ENCODE measurements at places on chromosomes 6 and 20.
A peak's percentile ranks its signal among the peaks of the same experiment; 100 is the strongest.

GRCh38 chr6:12196326-12196936 is 93.7 kb upstream of the EDN1 start:
- DNase-seq: no peak

DNA sequence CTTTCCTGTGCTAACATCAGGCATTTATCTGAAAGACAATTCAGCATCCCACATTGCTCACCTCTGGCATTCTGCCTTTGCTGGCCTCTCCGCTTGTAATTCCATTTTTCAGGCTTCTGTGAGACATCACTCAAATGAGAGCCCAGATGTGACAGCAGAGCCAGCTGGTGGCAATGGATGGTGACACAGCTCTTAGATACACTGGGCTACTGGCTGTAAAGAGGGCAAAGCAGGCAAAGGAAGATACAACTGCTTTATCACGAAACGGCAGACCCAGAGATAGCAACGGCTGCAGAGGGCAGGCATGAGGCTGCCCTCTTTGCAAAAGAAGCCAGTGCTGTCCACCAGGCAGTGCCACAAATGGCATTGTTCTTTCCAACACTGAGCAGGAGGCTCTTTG is 329.8 kb downstream of the KIF16B start:
- no peak for DNase-seq

DNA sequence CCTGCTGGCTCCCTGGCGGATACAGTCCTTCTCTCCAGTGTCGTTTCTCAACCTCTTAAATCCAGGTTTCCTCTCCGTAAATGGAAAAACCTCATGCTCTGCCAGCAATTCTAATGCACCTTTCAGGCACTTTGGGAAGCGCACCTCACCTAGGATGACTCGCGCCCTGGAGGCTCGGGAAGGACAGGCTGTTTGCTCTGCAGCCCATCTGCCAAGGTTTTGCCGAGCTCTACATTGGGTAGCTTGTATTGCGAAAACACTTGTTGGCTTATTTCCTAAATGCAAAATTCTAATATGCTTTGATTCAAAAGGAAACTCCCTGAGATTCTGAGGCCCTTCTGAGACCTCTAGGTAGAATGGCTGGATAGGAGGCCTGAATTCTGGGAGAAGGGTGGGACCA is 102.6 kb upstream of the MLN start:
- DNase-seq: no peak

- DNase-seq: no peak
Observed at GRCh38 chr6:111242452-111242851, 155.1 kb downstream of the SLC16A10 start.

DNA sequence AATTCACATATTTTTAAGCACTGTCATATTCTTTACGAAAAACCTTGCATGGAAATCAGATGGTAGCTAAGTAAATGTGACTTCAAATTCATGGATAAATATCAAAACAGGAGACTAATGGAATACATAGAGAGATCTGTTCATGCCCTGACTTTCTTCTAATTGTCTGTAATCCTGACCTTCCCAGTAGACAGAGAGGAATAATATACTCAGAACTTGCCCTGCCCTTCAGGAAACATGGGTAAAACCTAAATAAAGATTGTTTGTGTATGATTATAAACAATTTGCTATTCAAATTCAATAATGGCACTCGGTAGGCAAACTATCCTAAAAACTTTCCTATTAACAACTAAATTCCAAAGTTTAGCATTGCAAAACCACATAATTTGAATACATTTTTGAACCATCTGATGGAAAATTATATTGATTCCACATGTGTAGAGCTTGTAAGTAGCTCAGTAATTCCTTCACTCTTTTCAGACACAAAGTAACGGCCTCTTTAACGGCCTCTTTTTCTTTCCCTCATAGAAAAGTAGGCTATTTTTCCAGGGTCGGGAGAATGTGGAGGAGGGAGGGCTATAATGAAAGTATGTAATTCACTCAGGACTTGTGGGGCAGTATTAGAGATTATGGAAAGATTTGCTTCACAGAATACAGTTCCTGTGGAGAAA is 227.6 kb downstream of the ALDH8A1 start:
- no peak for DNase-seq

DNA sequence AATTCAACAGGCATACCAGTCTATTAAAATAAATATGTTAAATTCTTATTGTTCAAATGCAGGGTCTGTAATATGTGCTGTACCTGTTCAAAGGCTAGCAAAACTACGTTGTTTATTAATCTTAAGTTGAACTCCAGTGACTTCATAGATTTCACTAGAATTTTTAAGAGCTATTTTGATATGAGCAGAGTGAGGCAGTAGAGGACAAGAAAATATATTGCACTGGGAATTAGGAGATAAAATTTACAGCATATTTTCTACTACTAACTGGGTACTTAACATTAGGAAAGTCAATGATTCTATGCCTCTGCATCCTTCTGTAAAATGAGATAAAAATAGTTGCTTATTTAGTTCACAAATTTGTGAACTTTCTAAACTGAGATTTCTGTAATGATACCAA is 162.2 kb upstream of the BMP5 start:
- DNase-seq: no peak

GRCh38 chr20:8670893-8671215 is 398.0 kb upstream of the PLCB4 start:
- no peak for DNase-seq

DNA sequence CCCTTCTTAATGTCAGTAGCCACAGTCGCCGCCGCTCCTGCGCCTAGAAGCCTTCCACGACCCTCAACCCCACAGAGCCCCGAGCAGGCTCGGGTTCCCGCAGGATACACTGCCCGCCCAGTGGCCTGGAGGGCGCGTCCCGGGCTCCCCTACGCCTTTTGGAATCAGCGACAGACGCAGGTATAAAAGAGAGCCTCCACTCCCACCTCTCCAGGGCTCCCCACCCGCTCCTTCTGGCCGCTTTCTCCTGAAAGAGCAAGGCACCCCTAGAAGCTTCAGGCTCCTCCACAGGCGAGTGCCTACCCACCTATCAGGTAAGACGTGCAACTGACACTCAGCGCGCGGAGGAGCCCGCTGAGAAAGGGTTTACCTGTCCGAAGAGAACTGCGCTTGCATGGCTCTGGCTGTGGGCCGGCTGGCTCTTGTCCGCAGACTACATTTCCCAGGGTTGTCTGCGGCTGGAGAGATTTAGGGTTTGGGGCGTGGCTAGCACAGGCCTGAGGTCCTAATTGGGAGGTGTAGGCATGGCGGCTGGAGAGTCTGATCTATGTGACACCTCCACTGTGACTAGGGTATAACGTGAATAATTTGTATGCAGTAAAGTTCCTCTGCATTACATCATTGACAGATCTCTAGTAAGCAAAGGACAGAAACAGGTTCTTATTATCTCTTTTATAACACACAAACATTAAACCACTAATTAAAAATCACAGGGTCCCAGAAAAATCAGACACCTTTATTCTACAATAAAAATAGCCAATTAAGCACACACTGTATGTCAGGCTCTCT is 13.5 kb upstream of the ZNF391 start:
- DNase-seq: peak; percentile 34

DNA sequence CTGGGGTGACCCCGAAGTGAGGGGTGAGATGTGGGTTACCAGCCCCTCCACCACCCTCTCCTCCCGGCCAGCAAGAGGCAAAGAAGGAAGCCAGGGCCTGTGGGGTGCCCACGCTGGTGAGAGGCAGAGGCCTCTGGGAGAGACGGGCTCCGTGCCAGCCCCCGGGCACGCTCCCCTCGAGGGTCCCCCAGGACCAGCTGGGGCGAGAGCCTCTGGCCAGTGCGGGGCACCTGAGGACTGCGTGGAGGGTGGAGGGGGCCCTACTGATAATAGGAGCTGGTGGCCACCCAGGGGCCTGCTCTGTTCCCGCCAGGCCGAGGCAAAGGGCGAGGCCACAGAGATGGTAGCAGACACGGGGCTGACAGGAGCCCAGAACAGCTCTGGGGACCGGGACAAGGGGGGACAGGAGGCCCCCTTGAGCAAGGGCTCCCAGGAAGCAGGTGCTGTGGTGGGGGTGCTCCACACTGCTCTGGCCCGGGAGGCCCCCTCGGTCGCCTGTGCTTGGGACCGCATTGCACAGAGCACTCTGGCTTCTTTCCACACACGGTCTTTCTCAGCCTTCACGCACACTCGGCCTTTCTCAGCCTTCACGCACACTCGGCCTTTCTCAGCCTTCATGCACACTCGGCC is 226.9 kb downstream of the TTLL2 start:
- DNase-seq: no peak

- DNase-seq: no peak
Observed at GRCh38 chr6:72659754-72660153, 37.9 kb downstream of the KCNQ5 start.

- DNase-seq: peak; percentile 51
Observed at GRCh38 chr20:48769069-48769983, 58.5 kb downstream of the PREX1 start.

- no peak for DNase-seq
Observed at GRCh38 chr6:14729129-14729871, 516.6 kb upstream of the JARID2 start.

DNA sequence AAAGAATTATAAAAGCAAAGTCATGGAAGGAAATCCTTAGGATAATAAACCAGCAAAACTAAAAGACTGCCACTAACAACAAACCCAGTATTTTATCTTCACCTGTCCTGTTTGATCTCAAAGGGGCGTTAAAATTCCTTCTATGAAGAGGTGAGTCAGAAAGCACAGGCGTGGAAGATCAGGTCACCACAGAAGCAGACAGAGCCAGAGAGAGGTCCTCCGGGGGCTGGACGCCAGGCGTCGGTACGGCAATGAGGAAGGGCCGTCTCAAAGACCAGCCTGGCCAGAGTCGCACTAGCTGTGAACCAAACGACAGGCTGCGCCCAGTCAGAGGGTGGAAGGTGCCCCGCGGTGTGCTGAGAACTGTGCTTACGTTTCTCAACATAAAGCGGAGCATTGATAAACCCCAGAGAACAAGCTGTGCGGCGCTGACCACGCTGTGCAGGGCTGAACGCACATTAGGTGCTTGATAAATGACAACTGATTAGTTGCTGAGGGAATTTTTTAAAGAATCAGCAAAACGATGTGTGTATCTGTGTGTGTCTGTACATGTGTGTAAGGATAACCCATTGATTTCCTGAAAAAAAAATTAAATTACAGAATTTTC is 85.6 kb downstream of the RNASET2 start:
- DNase-seq: no peak

DNA sequence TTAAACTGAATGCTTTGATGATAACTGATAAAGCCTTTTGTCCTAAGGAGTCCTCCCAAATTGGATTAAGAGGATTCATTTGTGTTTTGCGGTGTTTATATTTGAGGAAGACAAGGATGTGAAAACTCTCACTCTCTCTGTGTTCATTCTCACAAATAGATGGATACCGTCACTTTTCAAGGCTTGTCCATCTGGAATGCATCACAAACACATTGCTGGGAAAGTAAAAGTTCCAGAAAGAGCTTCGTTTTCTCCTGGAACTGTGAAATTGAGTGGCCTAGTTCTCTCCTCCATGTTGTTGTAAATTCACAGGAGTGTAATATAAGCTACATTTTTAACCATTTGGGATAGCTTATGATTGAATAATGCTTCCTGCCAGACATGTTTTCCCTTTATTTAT is 581.6 kb upstream of the FLRT3 start:
- DNase-seq: no peak

DNA sequence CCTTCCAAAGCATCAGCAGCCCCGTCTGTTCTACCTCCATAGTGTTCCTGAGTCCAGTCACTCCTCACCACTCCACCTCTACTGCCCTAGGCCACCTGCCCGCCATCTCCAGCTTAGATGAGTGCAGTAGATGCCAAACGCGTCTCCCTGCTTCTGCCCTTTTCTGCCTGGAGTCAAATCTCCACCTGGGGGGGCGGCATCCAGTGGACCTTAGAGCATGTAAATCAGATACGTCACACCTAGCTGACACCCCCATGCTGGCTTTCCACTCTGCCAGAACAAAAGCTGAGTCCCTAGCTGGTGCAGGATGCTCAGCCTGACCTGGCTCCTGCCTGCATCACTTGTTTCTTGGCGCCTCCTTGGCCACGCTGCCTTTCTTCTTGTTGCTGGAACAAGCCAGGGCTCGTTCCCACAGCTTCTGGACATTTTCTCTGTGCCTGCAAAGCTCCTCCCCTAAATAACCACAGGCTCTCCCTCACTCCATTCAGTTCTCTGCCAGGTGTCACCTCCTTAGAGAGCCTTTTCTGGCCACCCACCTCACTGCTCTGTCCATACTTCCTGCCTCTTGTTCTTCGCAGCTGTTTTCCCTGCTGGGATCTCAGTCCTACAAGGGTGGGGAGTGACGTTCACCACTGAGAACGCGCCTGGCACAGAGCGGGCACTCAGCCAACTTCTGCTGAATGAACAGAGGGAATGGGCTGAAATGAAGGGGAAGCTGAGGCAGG is 5.8 kb downstream of the DDR1 start:
- DNase-seq: no peak

DNA sequence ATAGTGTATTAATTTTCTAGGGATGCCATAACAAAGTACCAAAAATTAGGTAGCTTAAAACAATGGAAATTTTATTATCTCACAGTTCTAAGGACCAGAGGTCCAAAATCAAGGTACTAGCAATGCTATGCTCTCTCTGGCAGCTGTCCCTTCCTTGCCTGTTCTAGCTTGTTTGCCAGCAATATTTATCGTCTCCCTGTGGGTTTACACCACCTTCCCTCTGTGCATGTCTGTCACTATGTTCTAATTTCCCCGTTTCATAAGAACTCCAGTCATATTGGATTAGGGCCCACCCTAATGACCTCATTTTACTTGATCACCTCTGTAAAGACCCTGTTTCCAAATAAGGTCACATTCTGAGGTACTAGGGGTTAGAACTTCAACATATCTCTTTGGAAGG is 217.2 kb downstream of the IBTK start:
- DNase-seq: no peak

DNA sequence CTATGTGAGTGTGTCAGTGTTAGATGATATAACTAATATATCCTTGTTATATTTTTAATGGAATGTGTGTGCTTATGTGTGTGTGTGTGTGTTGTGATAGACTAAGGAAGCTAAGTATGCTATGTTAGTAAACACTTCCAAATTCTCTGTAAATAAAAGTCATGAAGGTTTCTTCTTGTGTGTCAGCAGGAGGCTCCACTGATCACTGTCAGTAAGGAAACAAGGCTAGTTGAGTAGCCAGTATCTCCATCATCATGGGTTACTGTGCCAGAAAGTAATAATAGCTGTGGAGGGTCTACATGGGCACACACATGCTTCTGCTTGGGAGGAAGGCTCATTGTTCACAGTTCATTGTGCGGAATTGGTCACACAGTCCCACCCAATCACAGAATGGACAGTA is 302.8 kb upstream of the RNF217 start:
- no peak for DNase-seq

DNA sequence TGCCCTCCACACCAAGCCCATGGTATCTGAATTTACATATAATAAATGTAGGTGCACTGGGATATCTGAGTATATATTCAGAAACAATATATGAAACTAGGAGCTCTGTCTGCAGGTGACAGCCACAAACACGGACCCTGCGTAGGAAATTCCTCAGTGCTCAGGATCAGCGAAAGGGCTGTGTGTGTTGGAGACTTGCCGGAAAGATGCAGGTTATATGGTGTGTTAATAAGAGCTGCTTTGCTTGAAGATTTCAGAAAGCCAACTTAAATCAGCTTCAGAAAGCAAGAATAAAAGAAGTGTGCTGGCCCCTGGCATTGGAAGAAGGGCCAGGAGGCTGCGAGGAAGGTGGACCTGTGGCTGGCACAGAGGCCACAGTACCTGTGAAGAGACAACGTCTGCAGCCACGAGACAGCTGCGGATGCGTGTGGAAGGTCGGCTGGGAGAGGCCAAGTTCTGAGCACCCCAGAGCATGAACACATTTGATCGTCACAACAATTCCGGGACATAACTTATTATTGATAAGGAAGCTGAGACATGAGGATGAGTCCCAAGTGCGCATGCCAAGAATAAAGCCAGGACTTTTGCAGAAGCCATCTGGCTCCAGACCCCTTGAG is 183.2 kb downstream of the DLL1 start:
- DNase-seq: no peak
